NCI-H1436 treated with DMSO at 0.1 percent for 48 hours (cell line): ENCODE measurements at places on chromosomes 7 and 10.

- no peak for DNase-seq
Measured at GRCh38 chr7:79652619-79653018, 199.2 kb upstream of the MAGI2 start.

GRCh38 chr10:49164559-49165188 is 23.5 kb downstream of the TMEM273 start:
- DNase-seq, result no peak

DNA sequence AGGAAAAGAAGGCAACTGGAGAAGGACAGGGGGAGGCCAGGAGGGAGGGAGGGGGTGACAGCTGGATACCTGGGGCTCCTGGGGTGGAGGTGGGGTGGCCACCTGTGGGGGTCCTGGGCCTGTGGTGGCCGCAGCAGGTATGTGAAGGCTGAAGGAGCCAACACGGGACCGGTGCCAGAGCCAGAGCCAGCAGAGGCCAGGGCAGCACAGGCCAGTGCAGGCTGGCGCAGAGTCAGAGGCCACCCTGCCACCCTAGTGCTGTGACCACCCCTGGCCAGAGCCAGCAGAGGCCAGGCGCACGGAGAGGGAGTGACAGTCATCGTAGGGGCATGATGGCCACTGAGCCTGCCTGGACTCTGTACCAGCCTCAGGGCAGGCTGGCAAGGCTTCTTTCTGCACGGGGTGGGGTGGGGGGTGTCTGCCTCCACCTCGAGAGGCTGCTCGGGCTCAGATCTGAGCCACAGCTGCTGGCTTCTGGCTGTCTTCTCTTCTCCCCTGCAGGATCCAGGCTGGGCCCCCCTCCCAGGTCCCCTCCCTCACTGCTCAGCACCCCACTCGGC is 28.8 kb downstream of the YKT6 start:
- no peak for DNase-seq

DNA sequence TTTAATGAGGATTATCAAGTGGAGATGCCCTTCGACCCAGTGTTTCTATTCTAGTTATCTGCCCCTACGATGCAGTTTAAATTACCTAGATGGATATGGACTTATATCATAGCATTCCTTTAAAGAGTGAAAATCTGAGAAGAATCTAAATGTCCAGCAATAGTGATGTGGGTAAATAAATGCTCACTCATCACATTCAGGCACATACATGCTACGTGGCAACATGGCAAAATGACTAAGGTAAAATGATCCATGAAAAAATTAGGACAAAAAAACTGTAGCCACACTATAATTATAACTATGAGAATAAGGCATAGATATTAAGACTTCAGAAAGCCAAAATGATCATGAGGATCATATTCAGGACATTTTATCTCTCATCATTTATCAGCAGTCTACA is 82.4 kb upstream of the PDE1C start:
- DNase-seq, result no peak

GRCh38 chr10:79404231-79404609 is 41.2 kb downstream of the ZCCHC24 start:
- no peak for DNase-seq

- no peak for DNase-seq
Measured at GRCh38 chr10:227014-227413, 91.8 kb downstream of the ZMYND11 start.

DNA sequence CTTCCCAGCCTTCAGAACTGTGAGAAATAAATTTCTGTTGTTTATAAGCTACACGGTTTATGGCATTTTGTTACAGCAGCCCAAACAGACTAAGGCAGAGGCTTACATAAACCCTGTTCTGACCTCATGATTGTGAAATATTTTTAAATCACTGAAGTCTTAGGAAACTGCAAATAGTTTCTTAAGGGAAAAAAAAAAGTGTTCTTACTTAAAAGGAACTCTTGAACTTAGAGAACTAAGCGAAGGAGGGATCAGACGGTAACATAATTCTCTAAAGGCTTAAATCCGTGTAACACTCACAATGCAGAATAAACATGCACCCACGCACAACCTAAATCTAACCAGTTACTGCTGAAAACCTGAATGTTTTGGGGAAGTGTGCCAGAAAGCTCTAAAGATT is 749.1 kb upstream of the LRRTM3 start:
- DNase-seq, result no peak

DNA sequence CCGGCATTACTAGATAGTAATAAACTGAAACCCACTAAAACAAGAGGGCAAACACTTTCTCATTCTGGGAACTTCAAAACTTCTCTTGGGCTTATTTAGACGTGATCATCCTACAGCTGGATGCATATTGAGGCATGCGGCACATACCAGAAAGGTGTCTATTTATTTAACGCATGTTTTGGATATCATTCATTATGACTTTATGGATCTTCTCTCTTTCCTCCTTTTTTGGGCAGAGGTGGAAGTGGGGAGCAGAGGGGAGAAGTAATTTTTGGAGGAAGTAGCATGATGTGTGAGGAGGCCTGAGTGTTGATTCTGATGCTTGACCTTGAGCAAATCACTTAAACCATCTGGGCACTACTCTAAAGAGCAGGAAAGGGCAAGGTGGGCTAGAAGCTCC is 270.6 kb downstream of the TRIL start:
- DNase-seq, result no peak

- DNase-seq, result no peak
Measured at GRCh38 chr7:43119371-43120075, 7.1 kb downstream of the HECW1 start.

DNA sequence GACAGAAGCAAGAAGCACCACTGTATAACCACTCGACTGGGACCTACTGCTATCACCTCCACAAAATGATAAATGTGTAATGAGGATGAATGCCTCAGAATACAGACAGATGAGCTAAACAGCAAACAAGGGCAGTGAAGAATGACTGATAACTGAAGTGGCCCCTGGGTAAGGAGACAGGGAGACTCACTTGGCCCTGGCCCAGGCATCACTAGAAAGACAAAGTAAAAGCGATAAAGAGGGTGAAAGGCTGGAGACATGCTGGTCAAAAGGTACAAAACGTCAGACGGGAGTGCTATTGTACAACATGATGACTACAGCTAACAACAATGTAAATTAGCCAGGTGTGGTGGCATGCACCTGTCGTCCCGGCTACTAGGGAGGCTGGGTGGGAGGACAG is 27.8 kb upstream of the APBB1IP start:
- DNase-seq, result no peak

DNA sequence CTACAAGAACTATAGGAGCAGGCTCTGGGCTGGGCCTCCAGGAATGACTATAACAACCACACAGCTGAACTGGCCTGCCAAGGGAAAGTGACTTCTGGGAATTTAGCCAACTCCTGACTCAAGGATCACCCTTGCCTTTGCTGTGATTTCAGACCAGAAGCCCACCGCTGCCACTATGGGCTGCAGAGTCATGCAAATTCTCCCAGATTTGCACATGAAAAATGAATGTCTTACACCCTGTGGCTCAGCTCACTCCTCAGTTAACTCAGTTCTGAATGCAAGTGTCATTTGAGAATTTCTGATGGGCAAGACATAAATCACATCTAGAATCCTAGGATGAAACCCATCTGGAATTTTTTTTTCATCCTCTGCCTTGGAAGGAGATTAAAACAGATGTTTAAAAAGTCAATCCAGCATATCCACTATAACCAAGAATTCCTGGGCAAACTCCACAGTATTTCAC is 186.5 kb upstream of the BET1 start:
- DNase-seq, result no peak

DNA sequence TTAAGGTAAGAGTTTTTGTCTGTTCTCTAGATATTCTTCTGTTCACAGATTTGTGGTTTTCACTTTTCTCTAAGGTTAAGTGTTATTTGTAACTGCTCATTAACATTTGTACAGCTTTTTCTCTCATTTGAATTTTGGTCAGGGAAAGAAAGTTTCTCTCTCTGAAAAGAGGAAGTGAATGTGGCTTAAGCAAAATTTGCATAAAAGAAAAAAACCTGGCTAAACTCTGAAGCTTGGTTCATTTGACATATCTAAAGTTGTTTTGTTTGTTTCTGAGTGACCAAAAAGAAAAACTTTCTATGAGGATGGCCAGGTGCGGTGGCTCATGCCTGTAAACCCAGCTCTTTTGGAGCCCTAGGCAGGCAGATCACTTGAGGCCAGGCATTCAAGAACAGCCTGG is 22.0 kb upstream of the SLC26A4 start:
- DNase-seq, result no peak

GRCh38 chr10:86301971-86302370 is 64.6 kb downstream of the GRID1 start:
- DNase-seq, result no peak

- no peak for DNase-seq
Measured at GRCh38 chr7:102934239-102934638, 21.4 kb downstream of the LRRC17 start.

- no peak for DNase-seq
Measured at GRCh38 chr10:94102436-94102835, 108.7 kb downstream of the PLCE1 start.

- no peak for DNase-seq
Measured at GRCh38 chr10:70317272-70317942, 33.6 kb upstream of the NPFFR1 start.

DNA sequence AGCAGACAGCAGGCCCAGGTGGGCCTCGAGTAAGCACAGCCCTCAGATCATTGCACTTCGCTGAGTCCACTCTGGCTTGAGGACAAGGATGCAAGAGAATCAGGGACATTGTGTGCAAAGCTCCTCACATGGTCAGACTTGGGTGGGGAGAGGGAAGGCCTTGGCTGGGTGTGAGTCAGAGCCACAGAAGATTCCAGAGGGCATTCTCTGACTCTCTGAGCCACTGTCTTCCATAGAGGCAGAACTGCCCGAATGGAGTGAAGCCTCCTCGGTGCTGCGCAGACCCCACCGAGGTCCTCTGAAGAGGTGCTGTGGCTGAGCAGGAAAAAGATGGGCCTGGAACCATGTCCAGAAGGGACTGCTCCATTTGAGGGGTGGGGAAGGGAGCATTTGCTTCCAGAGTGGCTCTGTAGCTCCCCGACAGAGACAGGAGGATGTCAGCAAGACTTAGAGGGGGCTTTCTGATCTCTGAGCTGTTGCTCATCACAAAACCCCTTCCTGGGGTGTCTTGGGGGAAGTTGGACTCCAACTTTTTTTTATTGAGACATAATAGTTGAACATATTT is 120.8 kb downstream of the PTPN20 start:
- DNase-seq, result no peak

- DNase-seq, result no peak
Measured at GRCh38 chr7:110621289-110621688, 469.6 kb upstream of the LRRN3 start.

DNA sequence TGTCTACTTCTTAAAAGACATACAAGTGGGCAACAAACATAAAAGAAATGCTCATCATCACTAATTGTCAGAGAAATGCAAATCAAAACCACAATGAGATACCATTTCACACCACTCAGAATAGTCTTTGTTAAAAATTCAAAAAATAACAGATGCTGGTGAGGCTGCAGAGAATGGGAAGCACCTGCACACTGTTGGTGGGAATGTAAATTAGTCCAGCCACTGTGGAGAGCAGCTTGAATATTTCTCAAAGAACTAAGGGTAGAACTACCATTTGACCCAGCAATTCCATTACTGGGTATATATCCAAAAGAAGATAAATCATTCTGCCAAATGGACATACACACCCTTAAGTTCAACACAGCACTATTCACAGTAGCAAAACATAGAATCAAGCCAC is 61.8 kb upstream of the STEAP1 start:
- DNase-seq, result no peak

DNA sequence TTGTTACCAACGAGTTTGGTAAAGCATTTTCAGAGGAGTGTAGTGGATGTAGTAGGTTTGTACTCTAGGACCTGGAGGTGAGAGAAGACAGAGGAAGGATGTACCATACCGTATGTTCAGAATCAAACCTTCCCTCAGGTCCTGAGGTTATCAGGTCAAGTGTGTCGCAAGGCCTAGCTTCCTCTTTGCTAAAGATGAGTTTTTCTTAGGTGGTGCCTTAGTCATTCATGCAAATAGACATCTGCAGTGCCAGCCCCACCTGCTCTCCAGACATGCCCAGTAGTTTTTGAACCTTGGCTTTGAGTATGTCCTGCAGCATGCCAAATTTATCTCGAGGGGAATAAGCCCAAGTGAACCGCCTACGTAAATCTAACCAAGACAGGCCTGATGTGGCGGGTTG is 71.3 kb downstream of the HDAC9 start:
- no peak for DNase-seq

DNA sequence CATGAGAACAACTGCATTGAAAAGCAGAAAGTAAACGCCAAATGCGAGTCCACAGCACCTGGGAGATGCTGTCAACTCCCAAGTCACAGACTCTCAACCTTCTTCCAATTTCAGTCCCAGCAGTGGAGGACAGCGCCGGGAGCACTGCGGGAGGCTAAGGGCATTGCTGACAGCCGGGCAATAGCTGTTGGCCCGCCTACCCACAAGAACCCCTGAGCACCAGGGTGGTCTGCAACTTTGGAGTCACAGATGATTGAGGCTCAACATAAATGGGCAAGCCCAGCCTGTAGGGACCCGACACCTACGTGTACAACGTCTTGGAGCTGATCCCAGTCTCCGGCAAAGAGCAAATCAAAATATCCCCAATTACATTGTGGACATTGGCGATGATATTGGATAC is 262.9 kb downstream of the TCERG1L start:
- no peak for DNase-seq

DNA sequence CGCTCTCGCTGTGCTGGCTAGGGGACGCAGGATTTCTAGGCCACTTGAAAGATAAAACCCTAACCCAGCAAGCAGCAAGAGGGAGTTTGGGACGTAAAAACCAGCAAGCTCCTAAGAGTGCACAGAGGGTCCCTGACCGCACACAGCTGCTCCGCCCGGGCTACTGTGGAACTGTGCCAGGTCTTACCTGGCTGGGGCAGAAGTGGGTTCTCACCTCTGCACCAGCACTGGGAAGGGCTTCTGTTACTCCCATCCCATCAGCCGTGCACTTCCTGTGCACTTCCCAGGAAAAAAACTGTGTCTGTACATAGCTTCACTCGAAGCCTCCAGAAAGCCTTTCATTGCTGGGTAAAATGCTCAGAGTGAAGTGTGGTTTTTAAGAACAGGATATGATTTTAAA is 45.9 kb upstream of the PTF1A start:
- DNase-seq, result no peak

- no peak for DNase-seq
Measured at GRCh38 chr10:109915566-109915965, 7.7 kb downstream of the XPNPEP1 start.

DNA sequence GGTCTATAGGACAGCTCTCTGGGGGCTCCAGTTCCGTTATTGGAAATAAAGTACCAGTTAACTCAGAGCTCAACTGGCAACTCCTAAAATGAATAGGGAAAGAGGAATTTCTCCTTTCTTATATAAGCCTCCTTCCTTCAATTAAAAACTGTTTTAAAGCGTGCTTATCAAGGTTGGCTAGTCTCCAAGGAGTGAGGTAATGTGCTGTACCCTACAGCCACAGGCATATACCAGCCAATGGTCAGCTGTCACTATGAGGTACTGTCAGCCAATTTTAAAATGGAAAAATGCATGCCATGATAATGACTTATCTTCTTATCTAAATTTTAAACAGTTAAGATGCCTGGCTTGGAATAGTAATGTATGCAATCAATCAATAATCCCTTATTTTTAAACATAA is 76.2 kb downstream of the PLCE1 start:
- no peak for DNase-seq
